AML-193 (cell line): ENCODE measurements at places on chromosomes 1 and 21.

DNA sequence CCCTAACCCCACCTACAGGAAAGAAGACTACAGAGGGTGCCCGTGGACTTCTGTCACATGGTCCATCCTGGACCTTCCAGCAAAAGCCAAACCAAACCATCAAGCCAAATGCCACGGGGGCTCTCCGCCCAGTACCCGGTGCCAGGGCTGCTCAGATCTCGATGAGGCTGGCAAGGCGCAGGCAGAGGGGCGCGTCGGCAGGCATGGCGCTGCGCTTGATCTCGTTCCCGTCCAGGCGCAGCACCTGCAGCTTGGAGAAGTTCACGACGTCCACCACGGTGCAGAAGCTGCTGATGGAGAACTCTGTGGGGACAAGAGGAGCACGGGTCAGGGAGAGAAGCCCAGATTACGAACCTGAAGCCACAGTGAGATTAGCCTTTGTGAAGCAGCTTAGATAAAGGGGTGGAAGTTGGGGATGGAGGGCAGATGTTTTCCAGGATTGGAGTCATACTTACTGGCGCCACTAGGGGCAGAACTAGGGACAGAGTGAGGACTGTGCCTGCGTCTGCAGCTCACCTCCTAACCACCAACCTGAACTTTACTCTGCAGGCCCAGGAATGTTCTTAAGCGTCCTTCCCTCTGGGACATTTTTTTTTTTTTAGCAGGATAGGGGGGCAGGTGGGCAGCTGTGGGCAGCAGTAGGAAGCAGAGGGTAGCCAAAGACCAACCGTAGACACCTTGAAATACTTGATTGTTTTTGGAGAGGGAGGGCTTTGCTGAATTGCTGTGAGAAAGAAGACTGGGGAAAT, 8.6 kb downstream of the FMOD start:
- peak; percentile 44 for DNase-seq

GRCh38 chr21:42312626-42313104, 2.5 kb downstream of the TFF3 start:
- DNase-seq: no peak

- DNase-seq: no peak
Observed at GRCh38 chr1:151593730-151594129, 18.1 kb upstream of the SNX27 start.

- no peak for DNase-seq
Observed at GRCh38 chr1:18473195-18473815, 7.4 kb upstream of the KLHDC7A start.

DNA sequence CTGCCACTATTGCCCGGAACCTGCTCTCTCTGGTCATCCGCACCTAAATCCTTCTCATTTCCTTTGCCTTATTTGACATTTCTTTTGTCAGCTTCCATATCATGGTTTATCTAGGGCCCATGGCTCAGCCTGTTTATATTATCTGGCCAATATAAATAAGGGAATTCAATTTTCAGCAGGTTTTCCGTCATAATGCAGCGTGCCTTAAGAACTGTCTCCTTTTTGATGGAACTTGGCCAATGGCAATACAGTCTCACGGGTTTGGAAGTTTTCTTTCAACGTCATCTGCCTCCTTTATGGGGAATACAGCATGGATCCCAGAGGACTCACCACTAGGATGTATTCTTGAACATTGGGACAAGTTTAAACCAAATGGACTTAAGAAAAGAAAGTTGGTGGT, 77.8 kb upstream of the KIAA0040 start:
- DNase-seq: no peak

GRCh38 chr1:240720976-240721375, 109.0 kb upstream of the GREM2 start:
- no peak for DNase-seq

- no peak for DNase-seq
Observed at GRCh38 chr1:15412843-15413242, 3.2 kb downstream of the EFHD2 start.

- DNase-seq: no peak
Observed at GRCh38 chr1:160438317-160438918, 38.1 kb downstream of the VANGL2 start.

DNA sequence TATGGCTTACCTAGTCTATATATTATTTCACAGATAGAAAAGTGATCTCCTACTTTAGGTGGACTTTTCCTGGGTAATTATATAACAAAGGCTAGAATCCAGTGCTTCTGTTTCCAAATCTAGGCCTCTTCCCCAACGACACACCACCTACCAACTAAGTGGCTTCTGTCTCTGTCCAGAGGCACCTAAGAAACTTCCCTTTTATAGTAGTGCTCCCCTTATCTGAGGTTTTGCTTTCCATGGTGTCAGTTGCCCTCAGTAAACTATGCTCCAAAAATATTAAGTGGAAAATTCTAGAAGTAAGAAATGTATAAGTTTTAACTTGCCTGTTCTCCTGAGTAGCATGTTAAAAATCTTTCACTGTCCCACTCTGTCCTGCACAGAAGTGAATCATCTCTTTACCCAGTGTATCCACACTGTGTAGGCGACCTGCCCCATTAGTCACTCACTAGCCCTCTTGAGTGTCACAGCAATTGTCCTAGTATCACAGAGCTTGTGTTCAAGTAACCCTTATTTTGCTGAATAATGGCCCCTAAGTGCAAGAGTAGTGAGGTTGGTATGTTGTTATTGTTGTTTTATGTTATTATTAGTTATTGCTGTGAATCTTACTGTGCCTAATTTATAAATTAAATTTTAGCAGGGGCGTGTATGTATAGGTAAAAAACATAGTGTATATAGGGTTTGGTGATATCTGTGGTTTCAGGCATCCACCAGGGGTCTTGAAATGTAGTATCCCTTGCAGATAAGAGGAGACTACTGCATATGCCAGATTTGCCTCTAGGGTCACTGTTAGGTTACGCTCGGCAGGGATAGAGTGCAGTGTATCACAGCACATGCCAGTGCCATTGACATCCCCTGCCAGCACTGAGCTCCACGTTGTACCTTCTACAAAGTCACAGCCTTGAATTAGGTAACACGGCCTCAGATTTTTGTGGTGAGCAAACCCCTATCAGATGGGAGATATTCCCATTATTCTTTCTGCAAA, 14.7 kb upstream of the CD53 start:
- DNase-seq: no peak

GRCh38 chr1:33719326-33719725, 144.6 kb upstream of the HMGB4 start:
- no peak for DNase-seq

GRCh38 chr1:195894411-195894810, 713.8 kb downstream of the KCNT2 start:
- no peak for DNase-seq

DNA sequence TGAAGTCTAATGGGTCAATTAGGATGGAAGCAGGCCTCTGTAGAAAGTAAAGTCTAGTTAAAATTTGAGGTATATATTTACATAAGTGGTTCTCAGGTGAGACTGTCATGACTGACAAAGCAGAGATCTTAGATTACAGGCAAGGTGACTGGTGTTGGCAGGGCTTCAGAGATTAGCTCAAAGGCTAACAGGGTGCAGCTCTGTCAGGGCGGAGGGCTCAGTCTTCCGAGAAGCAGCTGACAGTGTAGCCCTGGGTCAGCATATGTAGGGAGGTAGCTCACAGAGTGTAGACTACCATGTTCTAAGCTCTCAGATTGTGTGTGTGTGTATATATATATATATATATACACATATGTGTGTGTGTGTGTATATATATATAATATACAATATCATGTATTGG, 54.7 kb downstream of the RBM11 start:
- no peak for DNase-seq

- DNase-seq: no peak
Observed at GRCh38 chr1:19974822-19975416, 4.5 kb downstream of the PLA2G2A start.

GRCh38 chr21:16193496-16194094, 463.8 kb downstream of the USP25 start:
- DNase-seq: no peak

- DNase-seq: no peak
Observed at GRCh38 chr1:181073638-181074037, 14.9 kb upstream of the IER5 start.

- DNase-seq: no peak
Observed at GRCh38 chr21:36966821-36967768, 626 bp upstream of the HLCS start.

- peak; percentile 64 for DNase-seq
Observed at GRCh38 chr1:184075055-184076029, 23.8 kb downstream of the TSEN15 start.

GRCh38 chr1:184975208-184975870, 1.0 kb upstream of the NIBAN1 start:
- DNase-seq: no peak

GRCh38 chr1:204001166-204001901, 71.6 kb upstream of the SOX13 start:
- no peak for DNase-seq

- DNase-seq: no peak
Observed at GRCh38 chr1:30418939-30419720, 304.3 kb downstream of the MATN1 start.

DNA sequence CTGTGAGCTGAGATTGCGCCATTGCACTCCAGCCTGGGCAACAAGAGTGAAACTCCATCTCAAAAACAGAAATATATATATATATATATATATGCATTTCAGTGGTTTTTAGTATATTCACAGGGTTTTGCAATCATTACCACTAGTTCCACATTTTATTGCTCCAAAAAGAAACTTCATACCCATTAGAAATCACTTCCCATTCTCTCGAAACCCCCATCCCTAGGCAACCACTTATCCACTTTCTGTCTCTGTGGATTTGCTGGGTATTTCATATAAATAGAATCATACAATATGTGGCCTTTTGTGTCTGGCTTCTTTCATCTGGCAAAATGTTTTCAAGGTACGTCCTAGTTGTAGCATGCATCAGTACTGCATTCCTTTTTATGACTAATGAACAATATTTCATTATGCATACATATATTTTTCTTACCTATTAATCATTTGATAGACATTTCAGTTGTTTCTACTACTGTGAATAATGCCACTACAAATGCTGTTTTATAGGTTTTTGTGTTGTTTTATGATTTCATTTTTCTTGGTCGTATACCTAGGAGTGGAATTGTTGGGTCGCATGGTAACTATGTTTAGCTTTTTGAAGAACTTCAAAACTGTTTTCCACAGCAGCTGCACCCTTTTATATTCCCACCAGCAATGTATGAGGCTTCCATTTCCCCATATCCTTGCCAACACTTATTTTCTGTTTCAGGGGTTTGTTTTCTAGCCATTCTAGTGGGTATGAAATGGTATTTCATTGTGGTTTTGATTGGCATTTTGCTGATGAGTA, 95.9 kb downstream of the PHTF1 start:
- DNase-seq: peak; percentile 69

DNA sequence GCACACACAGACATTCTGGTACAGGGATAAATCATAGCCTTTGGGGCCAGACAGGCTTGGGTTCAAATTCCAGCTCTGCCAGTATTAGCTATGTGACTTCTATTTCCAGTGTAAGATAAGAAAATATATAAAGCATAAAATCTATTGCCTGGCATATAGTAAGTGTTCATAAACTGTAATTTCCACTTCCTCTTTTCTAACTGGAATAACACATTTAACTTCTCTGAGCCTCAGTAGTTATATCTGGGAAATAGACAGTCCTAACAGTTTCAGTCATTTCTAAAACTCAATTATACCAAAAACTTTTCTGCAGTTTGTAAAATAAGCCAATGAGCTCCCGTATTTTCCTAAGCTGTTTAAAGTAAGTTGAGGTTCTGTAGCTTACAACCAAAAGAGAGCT, 351.4 kb downstream of the ZNF326 start:
- DNase-seq: no peak

DNA sequence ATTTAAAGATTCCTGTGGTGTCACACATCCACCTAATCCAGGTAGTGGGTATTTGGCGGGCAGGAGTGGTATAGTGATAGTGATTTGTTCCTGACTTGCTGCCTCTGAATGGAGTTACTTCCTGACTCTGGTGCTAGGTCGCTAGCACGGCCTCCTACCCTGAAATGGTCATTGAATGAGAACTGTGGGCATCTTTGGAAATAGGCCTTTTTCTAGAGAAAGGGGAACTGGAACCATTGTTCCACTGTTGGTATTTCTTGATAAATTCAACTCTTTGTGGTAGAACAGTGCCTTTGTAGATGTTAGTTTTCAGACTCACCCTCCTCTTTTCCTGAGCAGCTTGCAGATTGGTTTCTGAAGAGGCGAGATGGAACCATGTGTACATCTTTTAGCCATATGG, 1.5 kb downstream of the QSOX1 start:
- peak; percentile 62 for DNase-seq

DNA sequence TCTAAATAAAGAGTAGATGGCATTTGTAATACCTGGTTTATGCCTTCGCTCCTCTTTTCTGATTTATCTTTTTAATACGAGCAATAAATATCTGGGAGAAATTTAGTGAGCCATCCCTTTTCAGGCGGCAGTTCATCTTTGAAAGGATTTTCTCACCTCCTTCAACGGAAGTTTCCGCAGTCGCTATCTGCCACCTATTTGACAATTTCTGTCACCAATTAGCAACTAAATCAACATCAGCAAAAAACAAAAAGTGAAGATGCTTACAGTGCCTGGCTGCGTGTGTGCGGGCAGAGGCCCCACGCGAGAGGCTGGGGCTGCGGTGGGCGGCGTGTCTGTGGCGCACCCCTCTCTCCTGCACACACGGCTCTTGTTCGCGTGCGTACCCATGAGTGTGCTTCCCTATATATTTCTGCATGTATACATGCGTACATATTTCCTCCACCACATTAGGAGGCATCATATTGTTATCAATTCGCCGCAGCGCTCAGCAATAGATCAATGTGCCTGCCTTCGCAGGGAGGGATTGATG, 117.3 kb upstream of the BARHL2 start:
- no peak for DNase-seq

- no peak for DNase-seq
Observed at GRCh38 chr1:31615414-31615813, 2.1 kb upstream of the HCRTR1 start.

GRCh38 chr21:42348762-42349161, 2.0 kb downstream of the TFF2 start:
- no peak for DNase-seq

DNA sequence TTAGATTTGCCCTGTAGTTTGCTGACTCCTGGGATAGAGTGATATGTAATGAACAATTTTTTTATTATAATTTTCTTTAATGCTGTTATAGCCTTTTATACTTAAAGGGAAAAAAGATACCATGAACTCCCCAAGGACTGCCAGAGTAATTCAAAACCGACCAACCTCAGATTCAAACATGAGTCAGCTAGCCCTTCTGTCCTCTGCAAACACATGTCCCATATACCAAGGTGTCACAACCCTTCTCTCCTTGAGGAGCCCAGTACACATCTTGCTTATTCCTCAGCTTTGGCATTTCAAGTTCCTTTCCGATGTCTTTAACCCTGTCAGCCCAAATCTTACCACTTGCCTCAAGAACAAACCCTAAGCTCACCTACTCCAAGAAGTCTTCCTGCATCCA, 184.9 kb downstream of the KCNH1 start:
- DNase-seq: no peak
